ENCODE measurements at places on chromosomes 3 and 15.

DNA sequence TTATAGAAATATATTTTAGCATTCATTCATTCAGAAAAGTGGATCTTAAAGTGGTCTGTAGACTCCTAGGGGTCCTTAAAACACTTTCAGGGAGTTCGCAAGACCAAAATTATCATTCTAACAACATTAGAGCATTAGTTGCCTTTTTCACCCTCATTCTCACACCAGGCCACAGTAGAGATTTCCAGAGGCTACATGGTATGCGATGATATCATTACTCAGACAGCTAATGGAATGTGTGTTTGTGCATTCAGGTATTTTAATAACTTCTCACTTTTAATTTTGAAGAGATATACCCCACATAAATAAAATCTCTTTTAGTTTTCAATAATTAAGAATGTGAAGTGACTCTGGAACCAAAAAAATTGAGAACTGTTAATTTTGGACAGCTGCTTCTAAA lies 206.9 kb downstream of the NSUN3 start:
- DNase-seq: no peak

DNA sequence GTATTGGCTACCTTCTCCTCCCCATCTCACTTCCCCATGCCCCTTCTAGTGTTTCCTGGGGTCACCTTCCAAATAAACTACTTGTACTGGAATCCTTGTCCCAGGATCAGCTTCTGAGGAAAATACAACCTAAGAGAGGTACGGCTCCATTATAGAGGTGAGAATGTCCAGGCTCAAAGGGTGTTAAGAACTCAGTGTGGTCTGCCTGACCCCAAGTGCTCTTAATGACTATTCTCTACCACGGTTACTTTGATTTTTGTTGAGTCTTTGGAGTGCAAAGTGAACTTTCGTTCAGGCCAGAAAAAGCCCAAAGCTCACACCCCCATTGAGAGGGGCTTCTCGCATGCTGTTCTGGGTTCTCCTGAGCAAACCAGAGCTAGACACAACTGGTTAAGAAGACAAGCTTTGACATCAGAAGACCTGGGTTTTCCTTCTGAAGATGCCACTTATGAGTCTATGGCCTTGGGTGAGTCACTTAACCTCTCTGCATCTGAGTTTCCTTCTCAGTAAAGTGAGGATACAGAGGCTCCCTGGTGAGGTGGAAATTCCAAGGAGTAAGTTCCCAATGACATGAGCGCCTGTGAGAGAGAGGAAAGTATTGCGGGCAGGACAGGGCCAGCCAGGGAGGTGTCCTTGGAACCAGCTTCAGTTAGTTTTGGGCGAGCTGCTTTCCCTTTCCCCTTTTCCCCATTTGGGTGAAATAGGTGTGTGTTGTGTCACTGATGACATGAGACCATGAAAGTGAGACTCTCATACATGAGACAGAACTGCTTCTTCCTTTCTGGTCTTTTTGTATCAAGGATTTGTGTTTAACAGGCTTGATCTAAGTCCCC lies 475.0 kb upstream of the PROK2 start:
- DNase-seq: no peak

DNA sequence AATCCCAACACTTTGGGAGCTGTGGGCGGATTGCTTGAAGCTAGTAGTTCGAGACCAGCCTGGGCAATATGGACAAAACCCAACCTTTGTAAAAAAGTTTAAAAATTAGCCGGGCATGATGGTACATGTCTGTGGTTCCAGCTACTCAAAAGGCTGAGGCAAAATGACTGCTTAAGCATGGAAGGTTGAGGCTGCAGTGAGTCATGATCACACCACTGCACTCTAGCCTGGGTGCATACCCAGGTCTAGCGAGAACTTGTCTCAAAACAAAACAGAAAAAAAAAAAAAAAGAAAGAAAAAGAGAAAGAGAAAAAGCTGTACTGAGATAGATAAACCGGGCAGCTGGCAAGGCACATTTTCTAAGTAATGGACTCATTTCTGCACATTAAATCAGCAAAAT lies 10.6 kb downstream of the ARPP19 start:
- no peak for DNase-seq

GRCh38 chr3:100811779-100812507 lies 102.6 kb downstream of the TFG start:
- DNase-seq: no peak

GRCh38 chr3:73626106-73626505 lies 1.4 kb upstream of the PDZRN3 start:
- DNase-seq: no peak

DNA sequence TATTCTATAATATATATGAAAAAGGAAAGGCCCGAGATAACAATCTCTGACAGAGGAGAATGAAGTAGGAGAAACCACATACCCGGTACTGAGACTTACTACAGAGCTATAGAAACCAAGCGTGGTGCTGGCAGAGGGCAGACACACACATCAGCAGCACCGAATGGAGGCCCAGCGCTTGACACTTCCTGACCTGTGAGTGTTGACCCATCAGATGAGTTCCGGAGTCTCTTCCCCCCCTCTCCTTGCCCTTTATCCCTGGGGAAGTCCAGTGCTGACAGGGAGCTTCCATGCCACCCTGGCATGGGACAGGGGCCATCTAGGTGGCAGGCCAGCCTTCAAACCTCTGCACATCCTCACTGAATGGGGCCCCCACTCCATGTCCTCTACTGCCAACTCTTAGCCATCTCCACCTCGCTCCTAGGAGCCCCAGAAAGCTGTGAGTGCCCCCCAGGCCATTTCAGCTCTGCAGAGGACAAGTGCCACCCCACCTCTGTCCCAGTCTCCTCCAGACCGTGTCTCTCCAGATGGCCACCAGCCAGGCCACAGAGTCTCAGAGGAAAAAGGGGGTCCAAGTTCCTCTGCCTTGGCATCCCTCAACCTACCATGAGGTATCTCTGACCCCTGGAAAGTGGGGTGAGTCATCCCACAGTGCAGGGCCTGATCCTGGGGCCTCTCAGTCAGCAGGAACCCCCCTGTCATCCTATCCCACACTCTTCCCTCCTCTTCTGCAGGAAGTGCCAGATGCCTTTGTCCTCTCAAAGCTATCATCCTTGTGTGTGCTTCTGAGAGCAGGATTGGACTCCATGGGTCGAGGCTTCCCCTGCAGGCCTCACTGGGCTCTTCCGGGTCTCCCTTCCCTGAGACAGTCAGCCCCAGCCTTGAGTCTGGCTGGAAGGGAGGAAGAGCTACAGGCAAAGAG lies 116.5 kb upstream of the ALDH1A3 start:
- DNase-seq: no peak

- no peak for DNase-seq
These were observed 313.6 kb upstream of the TLE3 start for GRCh38 chr15:70411143-70411863.

- DNase-seq: no peak
These were observed 82.3 kb upstream of the RNF7 start for GRCh38 chr3:141655801-141656200.

- DNase-seq: no peak
These were observed 705.3 kb upstream of the NAALADL2 start for GRCh38 chr3:174153871-174154270.

DNA sequence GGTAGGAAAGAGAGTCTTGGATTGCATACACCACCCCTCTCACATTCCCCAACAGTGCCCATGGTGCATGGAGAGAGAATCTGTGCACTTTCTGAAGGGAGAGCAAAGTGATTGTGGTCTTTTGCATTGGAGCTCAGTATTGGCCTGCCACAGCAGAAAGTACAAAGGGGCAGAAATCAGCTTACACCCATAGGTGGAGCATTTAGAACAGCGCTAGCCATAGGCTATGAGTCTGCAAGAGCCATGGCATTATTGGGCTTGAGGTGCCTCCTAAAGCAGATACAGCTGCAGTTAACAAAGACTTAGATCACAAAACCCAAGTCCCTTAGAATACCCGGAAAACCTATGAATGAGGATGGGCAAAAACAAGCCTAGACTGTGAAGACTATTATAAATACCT lies 21.8 kb downstream of the SI start:
- DNase-seq: no peak

- DNase-seq: no peak
These were observed 345.1 kb downstream of the PLOD2 start for GRCh38 chr3:145815707-145816413.

DNA sequence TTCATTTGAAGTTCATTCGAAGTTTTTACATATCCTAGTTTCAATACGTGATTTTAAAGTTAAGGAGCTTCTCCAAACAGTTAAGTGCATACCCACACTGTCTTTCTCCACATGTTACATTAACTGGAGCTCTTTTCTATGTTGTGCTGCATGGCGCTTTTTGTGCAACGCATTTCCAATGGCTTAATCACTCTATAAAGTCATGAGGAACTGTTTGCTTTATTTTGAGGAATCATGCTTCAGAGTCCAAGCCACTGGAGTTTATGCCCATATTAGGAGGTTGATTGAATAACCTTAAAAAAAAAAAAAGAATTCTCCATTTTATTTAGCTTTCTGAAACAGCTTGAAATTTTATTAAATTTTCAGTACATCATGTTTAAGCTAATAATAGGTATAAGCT lies 109.4 kb upstream of the MBNL1 start:
- no peak for DNase-seq

GRCh38 chr3:49699281-49699979 lies 10.1 kb downstream of the RNF123 start:
- no peak for DNase-seq

DNA sequence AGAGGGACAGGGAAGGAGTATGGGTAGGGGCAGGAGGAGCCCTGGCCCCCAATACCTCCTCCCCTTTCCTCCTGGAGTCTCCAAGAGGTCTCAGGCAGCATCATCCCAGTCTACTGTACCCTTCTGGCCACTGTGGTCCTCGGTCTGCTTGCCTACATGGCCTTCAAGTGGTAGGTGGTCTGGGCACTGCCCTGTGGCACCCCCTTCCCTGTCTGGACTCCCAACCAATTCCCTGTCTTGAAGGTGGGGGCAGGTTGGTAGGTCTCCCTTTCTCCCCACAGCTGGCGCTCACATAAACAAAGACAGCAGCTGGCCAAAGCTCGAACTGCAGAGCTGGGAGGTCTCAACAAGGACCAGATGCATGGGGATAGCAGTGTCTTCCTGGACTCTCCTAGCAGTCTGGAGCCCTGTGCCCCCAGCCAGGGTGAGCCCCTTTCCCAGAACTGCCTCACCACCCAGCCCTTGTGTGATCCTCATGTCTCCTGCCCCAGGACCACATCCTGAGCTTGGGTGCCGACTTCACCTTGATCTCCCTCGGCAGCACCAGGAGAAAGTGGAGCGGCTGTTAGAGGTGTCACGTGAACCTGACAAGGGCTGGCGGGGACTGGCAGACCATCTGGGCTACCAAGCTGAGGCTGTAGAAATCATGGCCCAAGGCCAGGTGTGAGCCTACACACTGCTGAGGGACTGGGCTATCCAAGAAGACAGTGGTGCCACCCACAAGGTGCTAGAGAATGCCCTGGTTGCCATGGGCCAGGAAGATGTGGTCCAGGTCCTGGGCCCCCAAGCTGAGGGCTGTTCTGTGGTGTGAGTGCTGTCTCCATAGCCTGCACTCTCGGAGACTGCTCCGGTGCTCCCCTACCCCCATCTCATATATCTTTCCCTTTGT lies 33.1 kb downstream of the NBEAL2 start:
- DNase-seq: no peak

DNA sequence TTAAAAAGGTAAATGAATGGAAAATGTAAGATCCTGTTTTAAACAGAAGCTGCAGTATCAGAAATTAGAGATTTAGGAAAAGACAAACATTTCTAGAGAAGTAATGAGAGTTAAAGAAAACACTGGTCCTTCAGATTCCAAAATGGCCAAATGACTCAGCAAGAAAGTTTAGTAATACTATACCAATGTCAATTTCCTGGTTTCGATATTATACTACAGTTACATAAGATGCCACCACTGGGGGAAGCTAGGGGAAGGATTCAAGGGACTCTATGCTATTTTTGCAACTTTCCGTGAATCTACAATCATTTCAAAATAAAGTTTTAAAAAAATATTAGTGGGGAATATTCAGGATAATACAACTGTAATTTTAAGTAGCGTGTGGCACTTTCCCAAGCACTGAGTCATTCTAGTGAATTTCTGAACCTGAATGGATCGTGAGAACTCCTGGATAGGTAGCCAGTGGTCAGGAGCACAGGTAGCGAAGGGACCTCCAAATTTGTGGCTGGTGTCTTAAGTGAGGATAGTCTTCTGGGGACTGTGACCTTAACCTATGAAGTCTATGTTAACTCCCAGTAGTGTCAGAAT lies 37.6 kb downstream of the TMCC1 start:
- DNase-seq: peak; percentile 8

GRCh38 chr15:71107501-71107815 lies 7.8 kb upstream of the THSD4 start:
- DNase-seq: no peak

DNA sequence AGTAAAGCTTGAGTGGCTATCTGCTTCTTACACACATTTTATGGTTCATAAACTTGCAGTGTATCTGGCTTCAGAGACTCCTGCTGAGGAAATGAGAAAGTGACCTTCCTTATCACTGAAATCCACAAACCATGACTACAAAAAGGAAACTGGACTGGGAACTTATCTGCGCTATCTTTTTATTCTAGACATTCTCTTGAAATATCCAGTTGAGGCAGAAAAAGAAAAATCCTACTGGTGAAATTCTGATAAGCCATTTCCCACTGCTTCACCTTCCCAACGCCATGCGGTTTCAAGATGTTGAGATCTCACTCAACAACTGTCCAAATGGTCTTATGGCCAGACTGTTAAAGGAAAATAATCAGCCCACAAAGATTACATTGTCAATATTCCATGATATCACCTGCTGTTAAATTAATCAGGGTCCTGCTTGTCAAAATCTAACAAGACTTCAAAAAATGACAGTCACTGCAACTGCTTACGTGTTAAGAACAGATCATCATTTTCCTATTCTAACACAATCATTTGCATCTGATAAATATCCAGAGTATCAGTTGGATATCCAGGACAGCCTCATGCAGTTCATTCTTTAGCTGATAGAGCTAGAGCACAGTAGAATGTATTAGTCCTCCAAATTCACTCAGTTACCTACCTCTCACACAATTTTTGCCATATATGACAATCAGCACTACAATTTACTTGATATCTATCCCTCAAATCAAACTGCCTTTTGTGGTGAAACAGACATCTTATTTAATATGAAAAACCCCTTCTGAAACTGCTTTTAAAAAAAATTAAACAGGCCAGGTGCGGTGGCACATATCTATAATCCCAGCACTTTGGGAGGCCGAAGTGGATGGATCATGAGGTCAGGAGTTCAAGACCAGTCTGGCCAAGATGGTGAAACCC lies 538.1 kb downstream of the MAGI1 start:
- DNase-seq: no peak

- DNase-seq: no peak
These were observed 65.0 kb downstream of the TRIM69 start for GRCh38 chr15:44801364-44801763.

- DNase-seq: peak; percentile 75
These were observed at the start of gene EFCC1 for GRCh38 chr3:129001101-129001805. Gene EFCC1, plus strand, starts transcription at chr3:129001304. Its CDS starts 325 bp downstream, at chr3:129001629.

GRCh38 chr3:135075157-135075556 lies 280.1 kb downstream of the EPHB1 start:
- no peak for DNase-seq

DNA sequence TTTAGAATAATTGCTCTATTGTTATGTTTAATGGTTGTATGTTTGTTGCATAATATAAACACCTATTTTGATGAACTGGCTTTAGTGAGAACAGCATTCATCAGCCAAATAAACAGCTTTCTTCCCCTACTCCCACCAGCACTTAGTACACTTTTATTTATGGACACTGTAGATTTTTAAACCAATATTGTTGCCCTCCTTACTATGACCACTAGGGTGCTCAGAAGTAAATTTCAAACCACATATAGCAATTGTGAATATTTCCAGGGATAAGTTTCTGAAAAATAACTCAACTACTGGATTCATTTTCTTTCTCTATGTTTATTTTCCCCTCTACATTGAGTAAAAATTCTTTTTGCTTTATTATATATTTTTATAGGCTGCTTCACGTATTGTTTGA lies 84.7 kb upstream of the PTX3 start:
- no peak for DNase-seq

GRCh38 chr3:139121513-139122220 lies 77.0 kb upstream of the PRR23C start:
- DNase-seq: no peak

All from hindlimb muscle (tissue), 1 donor.